H9 (cell line): ENCODE measurements at places on chromosomes 1 and 21. TPM values are rescaled to one million over a fixed set of nuclear protein-coding genes. Genes with fewer than 3 reads are reported as not detected.

Gene MCOLN3
- 10.6 and 10.8 TPM in 2 replicates for total RNA-seq

Gene CBR3
- total RNA-seq: 1.9 and 2.4 TPM in 2 replicates

Gene DVL1
- 66.5 and 71.0 TPM in 2 replicates for total RNA-seq

Gene FAAH
- 18.9 and 23.4 TPM in 2 replicates for total RNA-seq

GRCh38 chr21:43764576-43765495 lies 11.3 kb downstream of the CSTB start:
- peaks cover 14% of the 10 kb centered on the region for H3K36me3 ChIP-seq
- no peaks in the 10 kb centered on the region for H3K27me3 ChIP-seq
- no peak for DNase-seq
- no peaks in the 10 kb centered on the region for H3K4me1 ChIP-seq

- H3K27me3 ChIP-seq: no peaks in the 10 kb centered on the region
- H3K4me1 ChIP-seq: no peaks in the 10 kb centered on the region; the same call in 1 of the 2 replicates
- H3K36me3 ChIP-seq: no peaks in the 10 kb centered on the region
- H3K4me3 ChIP-seq: no peak overlapping the region
- no peak for DNase-seq
Measured at GRCh38 chr1:28110555-28110954, 22.1 kb upstream of the EYA3 start.

- H3K4me3 ChIP-seq: no peak overlapping the region
- no peaks in the 10 kb centered on the region for H3K27me3 ChIP-seq
- DNase-seq: no peak
- H3K36me3 ChIP-seq: no peaks in the 10 kb centered on the region
- no peaks in the 10 kb centered on the region for H3K4me1 ChIP-seq
- H3K27ac ChIP-seq: no peak overlapping the region
Measured at GRCh38 chr1:22922640-22923039, 50.0 kb downstream of the LACTBL1 start.
